ENCODE measurements at places on chromosomes 16 and 17.

- DNase-seq: no peak
Observed at GRCh38 chr16:55120408-55120807, 189.7 kb downstream of the IRX5 start.

DNA sequence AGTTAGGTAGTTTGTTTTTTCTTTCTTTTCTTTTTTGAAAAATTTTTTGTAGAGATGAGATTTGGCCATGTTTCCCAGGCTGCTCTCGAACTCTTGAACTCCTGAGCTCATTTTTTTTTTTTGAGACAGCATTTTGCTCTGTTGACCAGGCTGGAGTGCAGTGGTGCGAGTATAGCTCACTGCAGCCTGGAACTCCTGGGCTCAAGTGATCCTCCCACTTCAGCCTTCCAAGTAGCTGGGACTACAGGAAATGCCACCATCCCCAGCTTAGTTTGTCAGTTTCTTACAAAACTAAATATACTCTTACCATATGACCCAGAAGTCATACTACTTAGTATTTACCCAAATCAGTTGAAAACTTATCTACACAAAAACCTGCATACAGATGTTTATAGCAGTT, 14.4 kb upstream of the FBXO47 start:
- DNase-seq: no peak

DNA sequence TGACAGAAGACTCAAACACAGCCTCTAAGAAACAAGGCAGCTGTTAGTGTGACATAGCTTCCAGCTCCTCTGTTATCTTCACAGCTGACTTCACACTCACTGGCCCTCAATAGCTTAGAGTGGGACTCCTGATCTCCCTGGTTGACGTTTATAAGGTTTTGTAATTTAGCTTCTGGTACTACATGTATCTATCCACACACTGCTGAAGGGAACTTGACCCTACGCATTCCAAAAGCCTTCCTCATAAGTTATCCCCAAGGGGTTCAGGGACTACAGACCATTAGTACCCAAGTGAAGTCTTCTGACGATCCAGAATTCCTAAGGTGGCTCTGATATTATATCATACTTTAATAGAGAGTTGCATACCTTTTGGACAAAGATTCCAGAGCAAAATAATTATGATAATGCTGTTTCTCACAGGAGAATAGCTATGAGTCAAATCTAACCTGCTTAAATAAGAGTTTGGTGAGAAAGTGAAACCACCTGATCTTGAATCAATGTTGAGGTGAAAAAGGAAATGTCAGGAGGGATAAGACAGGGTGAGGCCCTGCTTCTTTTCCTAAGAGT, 14.5 kb downstream of the ACACA start:
- no peak for DNase-seq

GRCh38 chr16:46850619-46851555, 19.9 kb upstream of the C16orf87 start:
- DNase-seq: no peak

- DNase-seq: no peak
Observed at GRCh38 chr16:81921085-81921814, 90.0 kb downstream of the SDR42E1 start.

- DNase-seq: no peak
Observed at GRCh38 chr16:86914876-86915717, 336.7 kb downstream of the FOXL1 start.

DNA sequence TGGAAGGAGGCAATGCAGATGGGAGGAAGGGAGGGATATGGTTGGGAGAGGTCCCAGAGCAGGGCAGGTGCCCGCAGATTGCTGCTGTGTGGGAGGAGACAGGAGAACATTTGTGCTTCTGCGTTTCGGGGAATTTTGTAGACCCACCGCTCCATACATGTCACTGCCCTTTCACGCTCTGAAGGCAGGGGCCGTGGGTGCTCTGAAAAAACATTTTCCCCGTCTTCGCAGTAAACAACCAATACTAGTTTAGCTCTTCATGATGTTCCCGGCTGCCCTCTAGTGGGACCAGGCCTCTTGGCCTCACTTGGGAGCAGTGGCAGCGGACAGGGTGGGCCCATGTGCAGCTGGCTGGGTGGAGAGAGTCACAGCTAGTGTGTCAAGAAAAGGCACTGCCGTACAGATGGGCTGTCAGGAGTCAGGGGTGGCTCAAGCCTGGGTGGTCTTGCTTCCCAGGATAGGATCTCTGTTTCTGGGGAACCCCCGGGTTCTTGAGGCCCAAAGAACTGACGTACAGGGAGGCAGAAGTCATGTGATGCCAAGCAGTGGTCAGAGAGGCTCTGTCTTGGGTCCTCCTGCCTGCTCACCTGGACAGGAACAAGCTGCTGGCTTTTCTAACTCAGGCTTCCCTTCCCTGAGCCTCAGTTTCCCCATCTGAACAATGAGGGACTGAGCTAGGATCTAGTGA, 46.5 kb upstream of the CPNE2 start:
- DNase-seq: peak; percentile 57

- DNase-seq: no peak
Observed at GRCh38 chr17:17994271-17995069, 21.8 kb downstream of the DRC3 start.

GRCh38 chr17:64245218-64246145, 17.6 kb downstream of the TEX2 start:
- DNase-seq: no peak

GRCh38 chr17:75356260-75356937, 49.1 kb downstream of the GRB2 start:
- DNase-seq: no peak

- DNase-seq: no peak
Observed at GRCh38 chr16:88484505-88485365, 31.7 kb downstream of the ZFPM1 start.

DNA sequence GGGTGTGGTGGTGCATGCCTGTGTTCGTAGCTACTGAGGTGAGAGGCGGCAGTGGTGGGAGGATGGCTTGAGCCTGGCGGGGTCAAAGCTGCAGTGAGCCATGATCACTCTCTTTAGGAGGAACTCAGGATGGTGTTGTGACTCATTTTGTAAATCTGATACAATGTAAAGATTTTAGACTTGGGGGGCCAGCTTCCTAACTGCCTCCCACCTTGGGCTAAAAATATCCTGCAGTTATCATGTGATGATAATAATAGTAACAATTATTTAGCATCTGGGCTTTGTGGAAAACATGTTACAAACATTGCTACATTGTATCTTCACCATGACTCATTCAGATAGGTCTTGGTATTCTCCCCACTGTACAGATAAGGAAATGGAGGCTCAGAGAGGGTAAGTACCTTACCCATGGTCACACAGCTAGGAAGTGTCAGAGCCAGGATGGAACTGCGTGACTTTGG, 7.4 kb downstream of the CTNS start:
- DNase-seq: no peak

DNA sequence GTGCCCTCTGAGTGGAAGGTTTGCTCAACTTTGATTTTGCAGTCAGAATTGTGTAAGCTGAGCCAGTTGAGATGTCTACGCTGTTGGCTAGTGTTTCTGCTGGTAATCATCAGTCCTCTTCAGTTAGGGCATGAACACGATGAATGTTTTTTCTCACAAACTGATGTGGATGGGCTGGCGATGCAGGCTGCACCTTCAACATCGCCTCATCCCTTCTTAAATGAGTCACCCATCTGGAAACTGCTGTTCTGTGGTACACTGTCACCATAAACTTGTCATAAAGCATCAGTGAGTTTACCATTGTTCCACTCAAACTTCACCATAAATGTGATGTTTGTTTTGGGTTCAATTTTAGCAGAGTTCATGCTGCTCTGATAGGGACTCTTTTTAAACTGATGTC, 8.4 kb downstream of the C16orf95 start:
- no peak for DNase-seq

DNA sequence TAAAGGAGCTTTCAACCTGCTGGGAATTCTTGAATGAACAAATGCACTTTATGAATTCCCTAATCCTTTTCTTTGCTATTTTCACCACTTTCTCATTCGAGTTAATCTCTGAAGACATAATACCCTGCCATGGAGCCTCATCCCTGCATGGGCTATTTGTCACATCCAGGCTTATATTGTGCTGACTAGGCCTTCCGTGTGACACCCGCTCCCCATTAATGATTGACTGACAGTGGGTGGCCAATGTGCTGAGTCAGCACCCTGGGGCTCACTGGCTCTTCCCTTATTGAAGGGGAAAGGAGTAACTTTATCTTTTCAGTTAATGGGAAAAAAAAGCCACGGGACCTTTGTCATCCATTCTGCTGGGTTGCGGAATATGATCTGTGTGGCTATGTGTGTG, 1024.8 kb upstream of the EEF2KMT start:
- DNase-seq: no peak

DNA sequence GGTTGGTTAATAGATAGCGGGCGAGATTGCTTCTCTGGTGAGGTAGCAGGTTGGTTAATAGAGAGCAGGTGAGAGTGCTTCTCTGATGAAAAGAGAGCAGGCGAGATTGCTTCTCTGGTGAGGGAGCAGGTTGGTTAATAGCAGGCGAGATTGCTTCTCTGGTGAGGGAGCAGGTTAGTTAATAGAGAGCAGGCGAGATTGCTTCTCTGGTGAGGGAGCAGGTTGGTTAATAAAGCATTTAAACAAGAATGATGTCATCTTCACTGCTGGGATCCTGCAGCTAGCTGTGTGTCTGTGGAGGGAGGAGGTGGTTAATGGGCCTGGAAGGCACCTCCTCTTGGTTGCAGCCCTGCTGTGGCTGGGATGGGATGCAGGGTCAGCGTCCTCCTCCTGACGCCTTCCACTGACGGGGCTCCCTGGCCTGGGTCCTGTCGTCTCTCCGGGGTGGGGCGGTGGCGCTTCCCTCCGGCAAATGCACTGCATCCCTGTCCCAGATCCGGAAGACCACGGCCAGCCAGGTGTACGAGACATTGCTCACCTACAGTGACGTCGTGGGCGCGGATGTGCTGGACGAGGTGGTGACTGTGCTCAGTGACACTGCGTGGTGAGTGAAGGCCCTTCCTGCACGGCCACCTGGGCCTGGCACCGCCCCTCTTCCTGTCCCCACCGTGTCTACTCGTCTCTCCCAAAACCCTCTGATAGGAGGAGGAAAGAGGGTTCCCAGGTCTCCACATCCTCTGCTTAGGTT, 99.2 kb upstream of the ZNF750 start:
- DNase-seq: no peak

- peak; percentile 29 for DNase-seq
Observed at GRCh38 chr16:89476811-89477261, 13.5 kb downstream of the ANKRD11 start.

DNA sequence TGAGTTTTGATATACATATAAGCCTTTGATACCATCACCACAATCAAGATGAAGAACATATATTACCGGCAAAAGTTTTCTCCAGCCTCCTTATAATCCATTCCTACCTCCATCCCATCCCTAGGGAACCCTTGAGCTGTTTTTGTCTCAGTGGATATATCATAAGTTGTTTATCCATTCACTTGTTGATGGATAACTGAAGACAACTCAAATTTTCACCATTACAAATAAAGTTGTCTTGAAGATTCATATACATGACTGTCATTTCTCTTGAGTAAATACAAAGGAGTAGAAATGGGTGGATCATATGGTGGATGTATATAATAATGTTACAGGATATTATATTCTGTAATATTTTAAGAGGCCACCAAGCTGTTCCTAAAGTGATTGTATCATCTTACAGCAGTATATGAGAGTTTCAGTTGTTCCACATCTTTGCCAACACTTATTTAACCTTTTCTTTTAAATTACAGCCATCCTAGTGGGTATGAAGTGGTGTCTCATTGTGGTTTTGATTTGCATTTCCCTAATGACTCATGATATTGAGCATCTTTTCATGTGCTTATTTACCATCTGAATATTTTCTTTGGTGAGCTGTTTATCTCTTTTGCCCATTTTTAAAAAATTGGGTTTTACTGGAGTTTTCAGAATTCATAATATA, 17.4 kb downstream of the NF1 start:
- DNase-seq: no peak

DNA sequence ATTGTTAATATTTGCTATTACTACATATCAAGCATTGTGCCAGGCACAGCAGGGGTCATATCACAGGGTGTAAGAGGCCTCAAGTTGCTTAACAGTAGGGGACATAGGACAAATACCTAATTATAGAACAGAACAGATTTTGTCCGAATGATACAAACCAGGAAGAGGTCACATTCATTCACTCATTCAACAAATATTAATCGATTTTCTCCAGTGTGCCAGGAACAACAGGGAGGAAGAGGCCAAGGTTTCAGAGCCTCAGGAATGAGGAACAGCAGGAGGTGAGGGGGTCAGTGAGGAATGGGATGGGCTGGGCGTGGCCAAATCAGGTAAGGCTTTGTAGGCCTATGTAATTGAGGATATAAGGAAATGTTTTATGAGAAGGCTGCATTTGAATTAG, 11.2 kb upstream of the CHST4 start:
- no peak for DNase-seq

DNA sequence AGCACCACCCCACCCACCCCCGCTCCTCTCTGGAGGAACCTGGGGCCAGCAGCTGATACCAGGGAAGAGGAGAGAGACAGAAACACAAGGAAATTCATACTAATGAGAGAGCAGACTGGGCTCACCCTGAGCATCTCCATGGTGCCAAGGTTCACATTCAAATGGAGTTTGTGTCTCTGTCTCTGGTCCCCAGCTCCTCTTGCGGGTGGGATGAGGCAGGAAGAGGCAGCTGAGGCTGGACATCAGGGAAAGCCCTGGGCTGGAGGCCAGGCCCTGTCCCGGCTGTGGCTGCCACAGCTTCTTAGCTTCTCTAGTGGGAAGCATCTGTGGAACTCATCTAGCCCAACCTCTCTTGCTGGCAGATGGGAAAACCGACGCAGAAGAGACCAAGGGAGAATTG, 121.5 kb downstream of the SDK2 start:
- no peak for DNase-seq

- DNase-seq: no peak
Observed at GRCh38 chr16:9689597-9689996, 492.6 kb downstream of the GRIN2A start.

DNA sequence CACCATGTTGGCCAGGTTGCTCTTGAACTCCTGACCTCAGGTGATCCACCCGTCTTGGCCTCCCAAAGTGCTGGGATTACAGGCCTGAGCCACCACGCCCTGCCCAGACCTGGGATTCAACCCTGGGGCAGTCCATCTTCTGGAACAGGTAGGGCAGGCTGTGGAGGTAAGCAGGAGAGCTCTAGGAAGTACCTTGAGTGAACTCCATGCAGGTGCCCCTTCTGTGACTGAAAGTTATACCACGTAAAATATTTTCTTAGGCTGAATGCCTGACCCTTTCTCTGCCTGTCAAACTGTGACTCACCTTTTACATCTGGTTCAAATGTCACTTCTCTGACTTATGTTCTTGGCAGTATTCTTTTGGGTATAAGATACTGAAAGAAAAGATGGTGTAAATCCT, 86.7 kb upstream of the ELAC2 start:
- no peak for DNase-seq

All from activated B cell treated with CpG ODN at 0.5 μM for 24 hours (primary cell).